ENCODE measurements at places on chromosomes 4 and X.
A peak's percentile ranks its signal among the peaks of the same experiment; 100 is the strongest.

DNA sequence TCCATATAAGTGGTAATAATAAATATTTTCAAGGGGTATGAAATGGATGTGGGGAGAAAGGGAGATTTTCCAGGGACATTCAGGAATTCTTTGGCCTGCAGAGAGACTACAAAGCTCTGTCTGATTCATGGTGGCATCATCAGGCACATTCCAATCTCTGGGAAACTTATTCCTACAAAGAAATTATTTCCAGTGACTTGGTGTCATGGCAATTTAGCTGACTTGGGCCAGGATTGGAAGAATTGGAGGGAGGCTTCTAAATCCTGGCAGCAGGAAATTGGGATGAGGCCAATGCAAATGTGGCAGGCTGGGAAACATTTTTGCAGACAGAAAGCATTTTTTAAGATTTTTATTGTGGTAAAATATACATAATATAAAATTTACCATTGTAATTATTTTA is 204.6 kb downstream of the RTL9 start:
- DNase-seq: peak; percentile 31

- DNase-seq: no peak
Observed at GRCh38 chr4:77263247-77263646, 106.2 kb downstream of the CCNG2 start.

DNA sequence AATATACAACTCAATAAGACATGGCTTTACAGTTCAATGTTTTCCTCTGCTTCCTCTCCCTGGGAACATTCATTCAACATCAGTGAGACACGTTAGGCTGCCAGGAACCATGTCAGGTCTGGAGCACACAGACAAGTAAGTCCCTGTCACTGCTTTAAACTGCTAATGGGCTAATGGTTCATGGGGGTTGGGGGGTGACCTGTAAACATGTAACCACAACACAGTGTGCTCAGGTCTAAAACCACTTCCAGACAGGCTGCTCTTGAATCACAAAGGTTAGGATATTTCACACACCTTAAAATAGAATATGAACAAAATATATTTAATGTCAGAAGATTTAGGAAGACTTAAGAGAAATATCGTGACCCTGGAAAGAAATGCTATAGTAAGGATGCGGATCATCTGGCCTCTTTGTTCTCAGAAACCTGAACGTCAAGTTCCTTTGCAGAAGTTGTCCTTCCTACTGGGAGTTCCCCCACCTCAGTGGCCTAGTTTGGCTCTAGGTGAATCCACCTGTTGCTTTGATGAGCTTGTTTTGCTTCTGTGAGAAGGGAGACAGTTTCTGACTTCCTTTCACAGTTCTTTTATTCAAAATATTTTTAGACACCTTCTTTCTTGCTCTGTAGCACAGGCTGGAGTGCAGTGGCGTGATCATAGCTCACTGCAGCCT is 359.9 kb downstream of the UNC5C start:
- no peak for DNase-seq

- no peak for DNase-seq
Observed at GRCh38 chrX:33204889-33205288, 6.5 kb downstream of the DMD start.

DNA sequence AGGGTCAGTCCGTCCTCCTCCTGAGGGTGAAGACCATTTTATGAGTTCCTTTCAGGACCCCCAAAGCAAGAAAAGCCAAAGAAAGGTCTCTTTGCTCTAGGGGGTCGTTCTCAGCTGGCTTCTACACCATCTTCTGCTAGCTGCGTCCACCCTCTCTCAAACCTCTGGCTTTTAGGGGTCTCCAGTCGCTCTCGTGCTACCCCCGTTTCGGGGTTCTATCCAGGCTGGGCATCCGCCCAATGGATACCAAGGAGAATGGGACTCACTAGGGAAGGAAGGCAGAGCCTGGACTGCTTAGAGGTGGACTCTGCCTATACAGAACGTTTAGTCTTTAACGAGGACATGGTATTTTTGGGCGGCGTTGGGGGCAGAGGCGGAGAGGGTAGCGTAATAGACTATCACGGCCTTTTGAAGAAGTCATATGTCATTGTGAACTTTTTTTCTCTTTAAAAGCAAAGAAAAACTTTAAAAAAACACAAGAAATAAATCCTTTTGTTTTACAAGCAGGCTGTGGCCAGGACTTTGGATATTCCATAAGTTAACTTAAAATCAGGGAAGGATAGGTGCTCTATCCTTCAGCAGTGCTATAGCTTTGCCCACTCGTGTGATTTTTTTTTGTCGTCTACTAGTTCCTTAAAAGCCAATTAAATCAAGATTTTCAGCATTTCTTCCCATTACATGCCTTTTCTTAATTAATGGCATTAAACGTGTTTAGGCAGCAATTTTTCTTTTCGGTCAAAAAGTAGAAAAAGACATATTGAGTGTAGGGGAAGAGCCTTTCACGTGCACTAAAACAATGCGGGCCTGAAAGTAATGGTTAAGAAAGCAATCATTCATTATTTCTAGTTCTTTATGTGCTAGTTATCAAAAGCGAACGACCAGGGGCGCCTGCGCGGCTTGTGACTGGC is 7.2 kb upstream of the PITX2 start:
- DNase-seq: no peak

GRCh38 chr4:30817447-30817846 is 97.3 kb downstream of the PCDH7 start:
- no peak for DNase-seq

- DNase-seq: no peak
Observed at GRCh38 chr4:77493120-77493752, 112.4 kb upstream of the CXCL13 start.

- DNase-seq: no peak
Observed at GRCh38 chrX:110836451-110836850, 40.8 kb upstream of the CHRDL1 start.

GRCh38 chr4:120105472-120105871 is 38.8 kb upstream of the MAD2L1 start:
- DNase-seq: no peak

GRCh38 chr4:43251841-43252240 is 359.3 kb downstream of the GRXCR1 start:
- DNase-seq: no peak

- no peak for DNase-seq
Observed at GRCh38 chr4:186709517-186709916, 14.1 kb downstream of the FAT1 start.

DNA sequence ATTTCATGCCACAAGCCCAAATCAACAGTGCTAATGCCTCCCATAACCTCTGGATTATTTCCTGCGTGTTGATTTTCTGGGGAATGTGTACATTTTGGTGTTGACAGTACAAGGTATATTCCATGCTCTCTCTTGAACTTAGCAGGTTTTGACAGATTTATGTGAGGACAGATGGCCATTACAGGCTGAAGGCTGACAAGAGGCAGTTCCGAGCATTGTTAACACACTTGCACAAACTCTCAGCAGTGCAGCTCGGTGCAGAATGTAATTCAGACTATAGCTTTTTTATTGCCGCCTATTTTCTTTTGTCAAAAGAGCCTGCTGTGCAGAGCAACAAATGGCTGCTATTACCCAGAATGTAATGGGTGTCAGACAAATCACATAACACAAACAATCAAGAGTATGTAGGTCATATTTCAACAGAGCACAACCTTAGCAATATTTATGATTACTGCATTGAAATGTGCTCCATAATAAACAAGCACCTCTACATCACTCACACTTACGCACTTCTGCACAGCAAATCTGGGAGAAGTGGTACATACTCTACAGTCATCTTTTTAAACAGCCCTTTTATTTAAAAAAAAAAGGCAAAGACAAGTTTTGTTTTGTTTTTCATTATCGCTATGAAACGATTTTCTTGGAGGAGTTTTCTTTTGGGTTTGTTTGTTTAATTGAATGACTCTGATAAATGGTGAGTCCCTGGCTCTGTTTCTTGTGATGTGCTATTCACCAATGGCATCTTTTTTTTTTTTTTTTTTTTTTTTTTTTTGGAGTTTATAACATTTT is 71.6 kb downstream of the PPARGC1A start:
- peak; percentile 90 for DNase-seq

GRCh38 chr4:83025563-83025962 is 9.4 kb upstream of the COPS4 start:
- DNase-seq: no peak

GRCh38 chr4:139919521-139919920 is 234.5 kb downstream of the MAML3 start:
- DNase-seq: no peak

GRCh38 chrX:125681507-125681906 is 361.8 kb downstream of the TEX13C start:
- no peak for DNase-seq

DNA sequence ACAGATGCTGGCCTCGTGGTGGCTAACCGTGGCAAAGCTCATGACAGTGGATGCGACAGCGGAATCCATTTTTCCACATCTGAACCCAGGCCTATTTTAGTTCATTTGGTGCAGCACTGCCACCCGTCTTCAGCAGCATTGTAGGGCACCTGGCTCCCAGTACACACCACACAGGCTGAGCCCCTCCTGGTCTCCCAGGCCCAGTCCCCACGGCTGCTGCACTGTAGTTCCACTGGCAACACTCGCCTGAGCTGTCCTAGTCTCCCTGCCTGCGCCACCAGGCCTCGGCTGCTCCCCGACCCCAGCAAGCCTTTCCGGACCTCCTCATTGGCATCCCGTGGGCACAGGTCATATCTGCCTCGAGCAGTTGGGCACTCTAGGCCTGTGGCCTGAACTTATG is 76.2 kb downstream of the MTMR1 start:
- DNase-seq: no peak

- DNase-seq: peak; percentile 26
Observed at GRCh38 chr4:40915318-40916217, 165.8 kb downstream of the NSUN7 start.

DNA sequence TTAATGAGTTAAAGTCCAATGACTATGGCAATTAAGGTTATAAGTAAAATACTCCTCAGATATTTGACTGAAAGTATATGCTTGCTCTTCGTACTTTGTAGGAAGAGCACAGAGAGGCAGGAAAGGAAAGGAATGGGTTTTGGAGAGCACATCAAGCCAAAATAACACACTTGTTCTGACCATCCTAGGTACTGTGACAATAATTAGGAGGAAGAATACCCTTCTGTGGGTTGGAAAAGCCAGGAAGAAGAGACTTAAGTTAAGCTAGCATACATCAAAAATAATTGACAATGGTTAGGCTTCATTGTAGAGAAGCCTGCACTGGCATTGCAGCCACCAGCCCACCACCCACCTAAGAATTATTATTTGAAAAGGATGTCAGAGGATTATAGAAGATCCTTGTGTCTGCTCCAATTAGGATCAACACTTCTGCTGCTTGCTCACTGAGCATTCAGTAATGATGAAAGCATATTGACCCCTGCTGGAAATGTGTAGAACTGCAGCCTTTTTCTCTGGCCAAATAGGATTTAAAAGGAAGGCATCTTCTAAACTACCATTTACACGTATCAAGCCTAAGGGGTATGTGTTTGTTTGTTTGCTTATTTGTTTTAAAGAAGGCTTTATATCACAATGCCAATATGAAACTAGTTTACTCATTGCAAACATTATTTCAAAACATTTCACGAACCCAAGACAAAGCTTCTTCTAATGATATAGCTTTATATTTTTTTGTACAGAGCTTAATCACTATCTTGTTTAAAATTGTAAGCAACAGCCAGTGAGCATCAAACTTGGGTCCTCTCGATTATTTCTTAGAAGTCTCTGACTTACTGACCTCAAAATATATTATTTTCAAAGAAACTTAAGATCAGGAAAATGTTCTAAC is 286.2 kb upstream of the TET2 start:
- peak; percentile 79 for DNase-seq

DNA sequence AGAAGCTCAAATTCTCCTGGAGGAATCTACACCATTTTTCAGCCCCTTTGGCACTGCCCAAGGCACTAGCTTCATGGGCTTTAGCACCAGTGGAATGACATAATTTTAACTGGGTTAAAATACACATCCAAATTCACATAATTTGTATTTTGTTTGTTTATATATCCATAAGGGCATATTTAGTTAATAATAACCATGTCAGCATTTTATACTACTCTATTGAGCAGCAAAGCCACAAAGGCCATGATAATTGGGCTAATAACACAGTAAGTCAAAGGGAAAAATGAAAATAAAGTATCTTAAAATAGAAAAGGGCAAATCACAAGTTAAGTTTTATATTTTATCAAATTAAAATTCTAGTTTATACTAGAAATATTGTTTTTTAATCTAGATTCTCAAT is 262.7 kb upstream of the TACR3 start:
- DNase-seq: no peak

GRCh38 chrX:32572644-32573043 is 638.7 kb downstream of the DMD start:
- DNase-seq: no peak

- DNase-seq: peak; percentile 35
Observed at GRCh38 chr4:5892323-5893003, 423 bp downstream of the CRMP1 start.

DNA sequence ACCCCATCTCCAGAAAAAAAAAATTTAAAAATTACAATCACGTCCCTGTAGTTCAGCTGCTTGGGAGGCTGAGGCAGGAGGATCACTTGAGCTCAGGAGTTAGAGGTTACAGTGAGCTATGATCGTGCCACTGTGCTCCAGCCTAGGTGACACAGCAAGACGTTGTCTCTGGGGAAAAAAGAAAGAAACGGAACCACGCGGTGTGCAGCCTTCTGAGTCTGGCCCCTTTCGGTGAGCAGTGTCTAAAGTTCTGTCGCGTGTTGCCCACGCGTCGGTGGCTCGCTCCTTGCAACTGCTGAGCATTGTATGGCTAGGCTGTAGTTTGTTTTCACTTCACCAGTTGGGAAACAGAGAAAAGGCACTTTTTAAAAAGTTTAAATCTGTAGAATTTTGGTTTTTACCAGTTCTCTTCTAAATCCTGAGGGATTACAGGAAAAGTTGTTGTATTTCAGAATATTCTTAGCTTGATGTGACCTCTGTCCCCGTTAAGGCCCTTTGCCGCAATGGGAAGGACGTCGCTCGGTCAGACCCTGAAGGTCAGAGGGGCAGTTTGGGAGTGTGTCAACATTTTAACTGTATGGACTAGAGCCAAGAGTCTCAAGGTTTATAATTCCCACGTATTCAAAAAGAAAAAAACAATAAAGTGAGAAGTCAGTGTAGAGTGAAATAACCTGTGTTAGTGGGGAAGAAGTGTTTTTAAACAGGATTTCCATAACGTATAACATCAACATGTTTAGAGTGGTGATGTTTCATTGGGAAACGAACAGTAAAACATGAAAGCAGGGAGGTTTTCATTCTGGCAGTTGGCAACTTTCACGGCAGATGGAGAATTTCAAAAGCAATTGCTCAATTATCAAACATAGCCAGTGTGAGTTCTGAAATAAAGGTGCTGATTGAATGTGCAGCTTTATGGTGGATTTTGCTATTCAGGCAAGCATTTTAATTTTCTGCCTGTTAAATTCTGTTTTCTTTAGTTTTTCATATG is 45.8 kb upstream of the MSANTD1 start:
- DNase-seq: peak; percentile 76

DNA sequence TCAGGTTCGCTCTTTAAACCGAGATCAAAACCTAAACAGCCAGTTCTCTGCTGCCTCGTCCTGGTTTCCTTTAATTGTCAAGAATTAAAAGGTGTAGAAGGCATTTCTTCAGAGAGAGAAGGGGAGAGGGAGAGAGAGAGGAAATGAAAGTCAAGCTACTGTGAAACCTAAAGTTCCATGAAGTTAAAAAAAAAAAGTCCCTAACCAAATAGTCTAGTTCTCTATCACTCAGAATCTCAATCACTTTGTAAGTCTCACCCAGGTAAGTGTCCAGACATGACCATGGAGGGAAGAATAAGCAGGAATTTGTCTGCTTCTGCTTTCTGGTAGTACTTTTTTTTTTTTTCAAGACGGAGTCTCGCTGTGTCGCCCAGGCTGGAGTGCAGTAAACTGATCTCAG is 18.8 kb upstream of the SMIM14 start:
- DNase-seq: no peak
